ENCODE measurements at places on chromosomes 2 and 18. TPM values are rescaled to one million over a fixed set of nuclear protein-coding genes. Genes with fewer than 3 reads are reported as not detected.
A peak's percentile ranks its signal among the peaks of the same experiment; 100 is the strongest.

GRCh38 chr2:96265840-96266679 lies at the start of the genes CIAO1 and TMEM127:
CIAO1 (plus strand) TSS chr2:96266225; CDS start chr2:96266351, 126 bp downstream.
TMEM127 (minus strand) TSS chr2:96265997; CDS start chr2:96265381, 616 bp downstream.
- peak; percentile 98 for DNase-seq

- no peak for DNase-seq
Measured at GRCh38 chr2:23420840-23421476, 36.0 kb downstream of the KLHL29 start.

GRCh38 chr18:59853380-59853779 lies 46.4 kb upstream of the PMAIP1 start:
- DNase-seq: no peak

GRCh38 chr2:239173301-239173700 lies 227.5 kb downstream of the HDAC4 start:
- no peak for DNase-seq

- no peak for DNase-seq
Measured at GRCh38 chr2:61834893-61835292, 19.0 kb downstream of the FAM161A start.

GRCh38 chr18:40577239-40577980 lies 1377.6 kb upstream of the PIK3C3 start:
- peak; percentile 46 for DNase-seq

DNA sequence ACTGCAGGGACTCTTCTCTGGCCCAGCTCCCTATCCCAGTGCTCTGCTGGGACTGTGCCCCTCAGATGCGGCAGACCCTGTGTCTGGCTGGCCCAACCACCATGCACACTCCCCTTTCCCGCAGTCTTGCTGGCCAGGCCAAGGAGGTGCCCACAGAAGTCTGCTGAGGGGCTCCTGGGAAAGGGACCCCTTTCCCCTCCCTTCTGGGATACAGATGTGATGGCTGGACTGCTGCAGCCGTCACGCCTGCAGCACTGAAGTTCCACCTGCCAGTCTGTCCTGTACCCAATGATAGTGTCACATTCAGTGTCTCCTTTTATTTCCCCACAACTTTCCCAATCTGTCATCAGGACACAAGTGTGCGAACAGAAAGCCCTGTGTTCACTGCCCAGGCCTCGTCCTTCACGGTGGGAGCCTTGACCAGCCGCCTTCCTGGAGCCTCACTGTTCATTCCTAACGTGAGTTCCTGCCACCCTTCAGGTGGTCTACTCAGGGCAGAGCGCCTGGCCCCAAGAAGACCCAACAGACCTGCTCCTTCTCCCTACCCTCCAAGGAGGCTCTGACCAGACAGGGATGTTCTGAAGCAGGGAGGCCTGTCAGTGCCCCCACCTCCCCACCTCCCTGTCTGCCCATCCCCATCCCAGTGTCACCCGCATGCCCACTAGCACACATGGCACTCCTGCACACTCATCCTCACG lies 47.1 kb downstream of the ANKMY1 start:
- no peak for DNase-seq

- no peak for DNase-seq
Measured at GRCh38 chr18:25729072-25729471, 361.3 kb downstream of the SS18 start.

- no peak for DNase-seq
Measured at GRCh38 chr2:215866606-215867005, 146.7 kb downstream of the MREG start.

- DNase-seq: no peak
Measured at GRCh38 chr2:171316755-171317337, 116.9 kb downstream of the METTL8 start.

DNA sequence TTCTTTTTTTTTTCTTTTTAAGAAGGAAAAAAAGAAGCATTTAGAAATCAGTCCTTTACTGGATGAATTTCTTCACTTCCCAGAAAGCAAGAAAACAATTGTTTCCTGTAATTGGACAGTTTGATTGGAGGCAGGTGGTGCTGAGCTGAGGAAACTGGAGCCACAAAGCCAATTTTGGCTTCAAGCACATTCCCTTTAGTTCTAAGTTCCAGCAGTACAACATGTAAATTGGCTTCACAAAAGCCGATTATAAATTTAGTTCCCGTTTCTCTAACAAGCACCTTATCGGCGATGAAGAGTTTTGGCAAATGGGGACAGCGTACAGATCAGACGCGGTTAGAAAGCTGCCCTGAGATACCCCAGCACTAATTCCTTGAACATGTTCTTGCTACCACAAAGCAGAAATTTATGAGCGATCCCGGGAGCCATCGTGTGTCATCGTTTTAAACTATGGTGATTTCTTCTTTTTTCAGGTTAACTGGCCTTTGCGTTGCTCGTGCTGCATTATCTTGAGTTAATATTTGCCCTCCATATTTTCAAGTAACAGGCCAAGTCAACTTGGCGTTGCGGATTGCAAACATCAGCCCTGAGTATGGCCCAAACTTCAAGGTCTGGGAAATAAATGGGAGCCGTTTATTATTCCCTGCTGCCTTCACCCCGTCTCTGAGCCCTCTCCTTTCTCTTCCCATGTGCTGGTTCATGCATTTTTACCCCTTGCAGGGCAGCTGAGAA lies 190.4 kb upstream of the ID2 start:
- no peak for DNase-seq

Gene CYP20A1
- 23.1 TPM for total RNA-seq

Gene PROKR1
- total RNA-seq: not detected
